ENCODE measurements at places on chromosomes 7 and 10.

GRCh38 chr7:75814407-75814947 is 871 bp upstream of the CCL24 start:
- no peak for DNase-seq

DNA sequence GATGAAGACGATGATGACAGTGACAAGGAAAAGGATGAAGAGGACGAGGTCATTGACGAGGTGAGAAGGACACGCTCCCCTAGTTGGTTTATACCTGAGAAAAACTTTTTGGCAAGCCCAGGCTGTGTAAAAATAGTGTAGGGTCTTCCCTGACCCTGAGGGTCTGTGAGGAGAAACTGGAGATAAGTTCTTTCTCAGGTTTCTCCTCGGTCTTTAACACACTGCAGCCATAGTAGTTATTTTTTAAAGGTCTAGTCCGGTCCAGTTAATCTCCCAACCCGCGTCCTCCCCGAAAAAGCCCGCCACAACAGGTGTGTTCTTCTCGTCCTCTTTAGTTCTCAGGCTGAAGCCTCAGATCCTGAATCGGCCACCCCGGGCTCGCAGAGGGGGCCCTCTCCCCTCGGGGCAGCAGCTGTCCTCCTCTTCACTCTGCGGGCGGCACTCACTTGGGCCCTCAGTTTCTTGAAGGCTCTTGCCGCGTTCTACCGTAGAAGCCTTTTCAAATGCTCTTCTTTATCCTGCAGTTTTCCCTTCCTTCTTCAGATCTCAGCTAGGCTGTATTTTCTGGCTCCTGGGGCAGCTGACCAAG is 411 bp downstream of the BCCIP start:
- DNase-seq: no peak

GRCh38 chr7:90303241-90303640 is 17.9 kb downstream of the FAM237B start:
- no peak for DNase-seq

- no peak for DNase-seq
These were observed 302.1 kb downstream of the ADK start for GRCh38 chr10:74453169-74453568.

GRCh38 chr7:129610709-129611245 is 743 bp upstream of the NRF1 start:
- DNase-seq: no peak

GRCh38 chr7:128037880-128038619 is 6.8 kb upstream of the LRRC4 start:
- no peak for DNase-seq

DNA sequence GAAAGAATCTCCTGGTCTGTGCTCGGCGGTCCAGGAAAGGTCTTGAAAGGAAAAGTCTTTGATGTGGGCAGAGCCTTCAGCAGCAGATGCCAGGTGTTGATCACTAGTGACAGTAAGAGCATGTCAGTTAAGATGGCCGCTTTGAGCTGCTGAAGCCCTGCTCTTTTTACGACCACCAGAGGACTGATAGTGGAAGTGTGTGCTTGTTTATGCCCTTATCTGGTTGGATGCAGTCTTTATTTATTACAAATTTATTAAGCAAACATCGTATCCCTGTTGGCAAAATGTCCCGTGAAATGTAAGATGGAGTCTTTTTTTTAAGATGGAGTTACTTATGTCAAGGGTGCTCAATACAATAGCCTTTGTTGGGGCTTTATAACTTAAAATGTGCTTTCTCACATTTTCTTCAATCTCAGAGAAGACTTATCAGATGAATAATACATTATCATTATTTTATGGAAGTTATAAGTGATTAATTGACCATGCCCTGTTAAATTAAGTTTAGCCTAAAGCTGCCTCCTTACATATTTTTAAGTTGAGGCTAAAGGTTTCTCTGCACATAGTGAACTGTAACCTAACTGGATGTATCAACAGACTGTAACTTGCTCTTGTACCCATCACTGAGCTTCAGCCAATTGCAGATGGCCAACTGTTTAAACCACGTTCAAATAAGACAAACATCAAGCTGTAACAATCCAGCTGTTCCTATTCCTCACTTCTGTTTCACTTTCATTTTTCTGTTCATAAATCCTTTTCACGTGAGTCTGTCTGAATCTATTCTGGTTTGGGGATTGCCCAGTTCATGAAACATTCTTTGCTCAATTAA is 97.4 kb upstream of the PIK3CG start:
- DNase-seq: no peak

DNA sequence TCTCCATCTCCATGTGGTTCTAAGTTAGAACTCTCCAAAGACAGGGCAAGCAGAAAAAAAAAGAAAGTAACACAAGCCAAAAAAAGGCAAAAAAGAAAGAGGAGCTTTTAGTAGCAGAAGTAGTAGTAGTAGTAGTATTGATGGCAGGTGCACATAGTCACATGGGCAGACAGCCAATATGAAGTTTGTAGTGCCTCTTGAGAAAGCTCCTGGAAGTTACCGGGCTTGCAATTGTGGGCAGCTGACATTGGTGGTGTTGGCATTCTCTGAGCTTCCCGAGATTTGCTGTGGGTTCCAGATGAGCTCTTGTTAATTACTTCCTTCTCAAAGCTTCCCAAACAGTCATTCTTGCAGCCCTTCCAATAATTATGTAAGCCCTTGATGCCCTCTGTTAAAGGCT is 1128.5 kb downstream of the TYW1 start:
- no peak for DNase-seq

DNA sequence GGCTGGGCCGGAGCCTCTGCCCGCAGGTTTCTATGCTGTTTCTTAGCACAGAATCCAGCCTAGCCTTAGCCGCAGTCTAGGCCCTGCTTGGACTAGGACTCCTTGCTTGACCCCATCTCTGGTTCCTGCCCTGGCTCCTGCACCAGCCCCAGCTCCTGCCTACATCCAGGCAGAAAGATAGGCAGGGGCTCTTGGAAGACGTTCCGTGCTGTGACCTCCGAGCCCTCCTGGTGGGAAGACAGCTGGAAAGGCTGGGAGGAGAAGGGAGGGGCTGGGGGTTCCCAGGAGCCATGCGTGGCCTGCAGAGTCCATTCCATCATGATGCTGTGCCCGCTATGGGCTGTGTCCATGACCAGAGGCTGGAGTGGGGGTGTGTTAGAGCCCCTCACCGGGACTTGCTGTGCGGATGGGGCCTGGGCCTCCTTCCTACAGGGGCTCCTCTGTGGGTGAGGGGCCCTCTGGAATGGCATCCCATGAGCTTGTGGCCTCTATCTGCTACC is 26.2 kb downstream of the RAMP3 start:
- no peak for DNase-seq

DNA sequence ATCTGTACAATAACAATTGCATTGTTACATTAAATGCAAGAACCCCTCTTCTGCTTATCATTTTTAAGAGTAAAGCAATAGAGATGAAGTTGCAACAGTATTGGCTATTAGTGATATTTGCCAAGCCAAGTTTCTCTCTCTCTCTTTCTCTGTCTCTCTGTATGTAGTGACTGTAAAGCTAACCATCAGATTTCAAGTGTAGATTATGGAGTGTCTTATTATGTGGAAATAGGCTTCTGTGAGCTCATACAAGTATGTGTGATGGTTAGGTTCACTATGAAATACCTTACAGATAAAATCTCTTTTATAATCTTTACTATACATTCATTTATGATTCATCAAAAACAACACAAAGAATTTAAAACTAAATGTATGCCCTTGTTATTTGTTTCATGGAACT is 28.6 kb upstream of the NRP1 start:
- no peak for DNase-seq

GRCh38 chr10:110747609-110748464 is 103.7 kb downstream of the RBM20 start:
- DNase-seq: no peak

DNA sequence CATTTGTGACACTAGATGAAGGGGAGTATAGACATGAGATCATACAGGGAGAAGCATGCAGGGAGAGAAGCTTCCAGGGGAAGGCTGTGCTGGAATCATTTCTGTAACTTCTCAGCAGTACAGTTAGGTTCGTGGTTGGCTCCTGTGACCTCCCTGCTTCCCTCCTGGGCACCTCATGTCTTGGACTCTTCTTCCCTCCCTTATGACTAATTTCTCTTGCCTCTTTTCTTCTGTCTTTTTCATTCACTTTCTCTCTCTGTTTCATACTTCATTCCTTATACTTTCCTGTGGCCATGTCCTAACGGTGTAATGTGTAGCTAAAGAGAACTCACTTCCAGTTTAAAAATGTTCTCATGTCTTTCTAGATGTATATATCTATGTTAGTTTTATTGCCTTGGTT is 19.1 kb upstream of the HKDC1 start:
- no peak for DNase-seq

- no peak for DNase-seq
These were observed 105.8 kb downstream of the GRM8 start for GRCh38 chr7:127146746-127147536.

GRCh38 chr7:90201500-90202195 is 9.9 kb upstream of the STEAP2 start:
- DNase-seq: no peak

DNA sequence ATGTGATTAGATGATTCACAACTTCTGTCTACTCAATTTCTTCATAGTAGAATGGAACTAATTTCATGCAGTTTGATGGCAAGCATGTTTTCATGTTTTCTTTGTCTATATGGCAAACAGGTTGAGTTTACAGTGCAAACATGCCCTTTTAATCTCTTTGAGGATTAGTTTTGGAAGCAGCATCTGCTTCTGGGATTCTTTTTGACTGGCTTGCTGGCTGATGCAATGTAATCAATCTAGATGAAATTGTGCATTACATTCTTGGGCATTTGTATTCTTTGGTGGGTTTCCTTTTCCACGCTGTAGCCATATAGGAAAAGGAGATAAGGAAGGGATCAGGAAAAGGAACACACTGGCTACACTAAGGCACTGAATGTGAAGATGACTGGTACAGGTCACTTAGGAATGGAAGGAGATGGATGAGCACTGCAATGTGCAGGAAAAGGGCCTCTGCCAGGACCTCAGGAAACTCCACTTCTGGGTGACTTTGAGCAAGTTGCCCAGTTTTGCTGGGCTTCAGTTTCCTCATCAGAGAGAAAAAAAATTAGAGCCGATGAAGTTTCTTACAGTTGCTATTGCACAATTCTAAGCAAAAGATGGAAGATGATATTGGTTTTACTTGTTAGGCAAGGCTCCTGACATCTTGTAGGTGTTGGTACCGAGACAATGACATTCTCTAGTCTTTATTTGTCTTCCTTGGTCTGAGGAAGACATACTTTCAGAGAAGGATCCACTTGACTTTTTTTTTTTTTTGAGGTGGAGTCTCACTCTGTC is 269.1 kb downstream of the SUGCT start:
- no peak for DNase-seq

GRCh38 chr7:16881844-16882243 is at the start of gene AGR3:
Gene AGR3, minus strand, starts transcription at chr7:16881983. Its CDS starts 3,365 bp downstream, at chr7:16878618.
- DNase-seq: no peak

DNA sequence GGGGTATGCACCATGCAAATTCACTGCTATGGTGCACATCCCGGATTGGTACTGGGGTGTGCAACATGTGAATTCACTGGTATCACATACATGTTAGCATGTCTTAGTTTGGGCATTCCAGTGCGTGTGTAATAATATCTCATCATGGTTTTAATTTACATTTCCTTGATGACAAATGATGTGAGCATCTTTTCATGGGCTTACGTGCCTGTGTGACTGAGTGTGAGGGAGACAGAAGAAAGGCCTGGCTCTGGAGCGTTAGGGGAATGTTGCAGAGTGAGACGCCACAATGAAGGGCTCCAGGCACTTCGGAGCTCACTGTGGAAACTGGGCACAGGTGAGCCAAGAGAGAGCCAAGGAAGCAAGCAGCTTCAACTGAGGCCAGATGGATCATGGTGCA is 162.6 kb downstream of the UBE2H start:
- DNase-seq: no peak

DNA sequence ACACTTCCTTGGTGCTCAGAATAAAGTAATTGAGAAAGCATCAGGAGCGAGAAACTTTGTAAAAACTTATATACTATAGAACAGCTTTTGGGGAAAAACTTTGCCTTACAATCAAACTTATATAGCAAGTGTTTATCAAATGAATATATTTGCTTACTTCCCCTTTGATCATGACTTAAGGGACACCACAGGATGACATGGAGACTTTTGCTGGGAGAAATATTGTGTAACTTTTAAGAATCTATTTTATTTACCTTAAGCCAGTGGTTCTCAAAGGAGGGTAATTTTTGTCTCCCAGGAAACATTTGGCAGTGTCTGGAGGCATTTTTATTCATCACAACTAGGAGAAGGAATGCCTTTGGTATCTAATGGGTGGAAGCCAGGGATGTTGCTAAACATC is 173.8 kb upstream of the HABP2 start:
- DNase-seq: no peak

GRCh38 chr10:50219646-50220045 is 31.7 kb downstream of the ASAH2 start:
- DNase-seq: no peak

DNA sequence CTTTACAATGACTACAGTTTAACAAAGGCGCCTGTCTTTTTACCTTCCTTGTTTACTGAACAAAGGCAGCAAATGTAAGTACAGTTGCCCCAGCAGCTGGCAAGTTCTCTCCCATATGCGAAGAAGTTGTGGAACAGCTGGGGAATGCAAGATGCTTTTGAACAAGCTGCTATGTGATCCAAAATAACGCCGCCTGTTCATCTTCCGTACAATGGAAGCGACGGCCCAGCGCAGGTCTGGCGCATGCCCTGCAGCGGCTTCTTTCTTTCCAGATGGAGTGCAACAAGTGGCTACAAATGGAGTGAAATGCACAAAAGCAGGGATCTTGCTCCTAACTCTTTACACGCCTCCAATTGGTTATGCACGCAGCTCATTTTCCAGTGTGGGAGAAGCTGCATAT is 97.0 kb upstream of the SVIL start:
- DNase-seq: no peak

DNA sequence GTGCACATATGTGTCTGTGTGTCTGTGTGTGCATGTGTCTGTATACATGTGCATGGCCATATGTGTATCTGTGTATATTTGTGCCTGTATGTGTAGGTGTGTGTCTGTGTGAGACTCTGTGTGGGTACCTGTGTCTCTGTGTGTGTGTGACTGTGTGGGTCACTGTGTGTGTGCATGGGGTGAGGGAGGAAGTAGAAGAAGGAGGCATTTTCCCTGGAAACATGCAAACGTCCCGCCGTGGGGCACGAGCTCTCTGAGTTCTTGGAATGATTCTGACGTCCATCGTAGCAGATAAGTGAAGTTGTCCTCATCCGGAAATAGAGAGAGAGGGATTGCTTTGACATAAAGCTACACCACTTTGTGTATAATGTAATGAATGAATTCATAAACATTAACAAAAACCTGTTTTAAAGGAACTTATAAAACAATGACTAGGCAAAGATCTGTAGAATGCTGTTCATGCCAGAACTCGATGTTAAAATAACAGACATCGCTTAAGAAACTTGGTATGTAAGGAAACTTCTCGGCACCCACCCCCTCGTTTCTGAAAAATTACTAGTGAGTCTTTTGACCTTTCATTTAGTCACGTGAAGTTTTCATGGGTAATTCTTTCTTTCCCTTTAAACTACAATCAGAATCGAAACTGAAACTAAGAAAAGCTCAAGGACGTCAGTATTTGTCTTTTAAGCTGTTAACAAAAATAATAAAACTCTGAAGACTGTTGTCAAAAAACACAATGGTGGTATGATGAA is 43.6 kb upstream of the KLF6 start:
- peak; percentile 19 for DNase-seq
